ENCODE measurements at places on chromosomes 6 and 20.
A peak's percentile ranks its signal among the peaks of the same experiment; 100 is the strongest.

DNA sequence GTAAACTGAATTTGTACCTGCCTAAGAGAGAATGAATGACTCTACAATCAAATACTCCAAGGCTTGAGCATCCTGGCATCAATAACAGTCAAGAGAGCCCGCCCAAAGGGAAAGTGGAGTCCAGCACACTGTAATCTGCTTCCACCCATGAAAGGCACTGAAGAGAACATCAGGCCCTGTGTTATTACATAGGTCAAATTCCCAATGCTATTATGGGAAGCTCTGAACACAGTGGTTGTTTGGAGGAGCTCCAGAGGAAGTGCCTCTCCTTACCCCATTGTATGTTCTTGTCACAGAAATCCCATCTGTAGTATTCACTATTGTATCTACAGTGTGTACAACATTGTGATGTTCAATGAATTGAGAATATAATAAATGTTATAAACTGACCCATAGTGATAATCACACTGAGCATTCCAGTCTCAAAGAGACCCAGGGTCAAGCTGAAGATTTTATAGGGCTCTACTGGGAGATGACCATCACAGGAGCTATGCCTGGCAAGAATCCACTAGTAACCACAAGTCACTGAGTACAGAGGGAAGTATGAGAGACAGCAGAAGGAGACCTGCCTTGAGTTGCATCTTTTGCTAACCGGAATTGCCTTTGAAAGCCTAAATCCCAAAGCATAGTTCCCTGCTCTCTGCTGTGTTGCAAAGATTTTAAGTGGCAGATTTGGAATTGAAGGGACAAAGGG, 446.7 kb downstream of the GJA1 start:
- no peak for DNase-seq

DNA sequence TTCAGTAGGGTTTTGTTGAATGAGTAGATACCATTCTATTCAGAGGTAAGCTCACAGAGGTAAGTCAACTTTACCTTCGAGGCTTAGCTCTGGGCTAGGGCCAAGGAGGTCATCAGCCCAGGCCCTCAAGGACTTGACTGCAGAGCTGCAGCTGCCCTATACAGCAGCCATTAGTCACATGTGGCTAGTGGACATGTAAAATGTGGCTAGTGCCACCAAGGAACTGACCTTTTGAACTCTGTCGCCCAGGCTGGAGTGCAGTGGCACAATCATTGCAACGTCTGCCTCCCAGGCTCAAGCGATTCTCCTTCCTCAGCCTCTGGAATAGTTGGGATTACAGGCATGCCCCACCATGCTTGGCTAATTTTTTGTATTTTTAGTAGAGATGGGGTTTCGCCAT, 47.9 kb upstream of the EPB41L1 start:
- DNase-seq, result no peak

GRCh38 chr20:37225146-37225545, 36.5 kb downstream of the GHRH start:
- no peak for DNase-seq

DNA sequence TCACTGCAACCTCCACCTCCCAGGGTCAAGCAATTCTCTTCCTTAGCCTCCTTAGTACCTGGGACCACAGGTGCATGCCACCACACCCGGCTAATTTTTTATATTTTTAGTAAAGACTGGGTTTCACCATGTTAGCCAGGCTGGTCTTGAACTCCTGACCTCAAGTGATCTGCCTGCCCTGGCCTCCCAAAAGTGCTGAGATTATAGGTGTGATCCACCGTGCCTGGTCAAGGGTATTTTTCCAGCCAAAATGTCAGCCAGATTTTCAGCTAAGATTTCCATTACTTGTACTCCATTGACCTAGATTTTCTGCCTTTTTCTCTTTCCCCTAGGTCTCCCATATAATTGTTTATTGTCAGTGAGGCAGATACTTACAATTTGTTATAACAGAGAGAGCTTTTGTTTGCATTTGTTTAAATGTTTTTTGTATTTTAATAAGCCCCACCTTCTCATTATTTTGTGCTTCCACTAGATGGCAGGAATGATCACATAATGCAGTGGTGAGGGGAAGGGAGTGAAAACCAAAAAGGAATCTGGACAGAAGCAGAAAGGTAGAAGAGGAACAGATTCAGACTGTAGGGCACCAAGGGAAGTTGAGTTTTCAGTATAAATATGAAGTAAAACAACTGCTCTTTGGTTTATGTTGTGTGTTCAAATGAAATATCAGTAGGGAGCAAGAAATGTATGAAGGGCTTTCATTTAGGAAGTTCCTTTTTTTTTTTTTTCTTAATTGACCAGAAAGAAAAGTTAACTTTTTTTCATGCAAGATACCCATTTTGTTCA, 29.7 kb downstream of the RPF2 start:
- DNase-seq, result no peak

DNA sequence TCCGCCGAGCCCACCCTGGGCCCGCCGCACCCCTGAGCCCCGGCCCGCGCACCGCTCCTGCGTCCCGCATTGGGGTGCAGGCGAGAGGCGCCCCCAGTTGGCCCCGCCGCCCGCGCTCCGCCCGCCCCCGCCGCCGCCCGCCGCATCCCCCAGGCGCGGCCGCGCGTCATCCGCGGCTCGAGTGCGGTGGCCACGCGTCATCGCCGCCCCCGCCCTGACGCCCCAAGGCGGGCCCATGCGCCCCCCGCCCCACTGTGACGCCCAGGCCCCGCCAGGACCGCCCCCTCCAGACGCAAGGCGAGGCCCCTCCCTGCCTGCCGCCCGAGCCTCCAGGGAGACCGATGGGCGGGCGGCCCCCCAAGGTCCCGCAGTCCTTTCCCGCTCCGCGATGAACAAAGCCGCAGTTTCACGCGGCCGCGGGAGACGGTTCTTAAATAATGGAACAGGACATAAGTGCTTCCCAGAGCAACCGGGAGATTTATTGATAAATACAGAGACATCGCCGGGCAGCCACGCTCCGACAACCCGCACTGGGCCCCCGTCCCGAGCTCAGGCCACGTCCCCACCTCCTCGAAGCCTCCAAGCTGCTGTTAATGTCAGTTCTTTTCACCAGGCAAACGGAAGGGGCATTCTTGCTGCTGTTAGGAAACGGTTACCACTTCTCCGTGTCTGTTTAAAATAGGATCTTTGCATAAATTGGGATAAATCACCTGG, at the start of gene ANKRD60:
TSS of gene ANKRD60 (minus strand) at position 170 of the 714 bp plus-strand sequence. CDS start at position 170, 0 bp downstream.
- DNase-seq, result peak; percentile 63

DNA sequence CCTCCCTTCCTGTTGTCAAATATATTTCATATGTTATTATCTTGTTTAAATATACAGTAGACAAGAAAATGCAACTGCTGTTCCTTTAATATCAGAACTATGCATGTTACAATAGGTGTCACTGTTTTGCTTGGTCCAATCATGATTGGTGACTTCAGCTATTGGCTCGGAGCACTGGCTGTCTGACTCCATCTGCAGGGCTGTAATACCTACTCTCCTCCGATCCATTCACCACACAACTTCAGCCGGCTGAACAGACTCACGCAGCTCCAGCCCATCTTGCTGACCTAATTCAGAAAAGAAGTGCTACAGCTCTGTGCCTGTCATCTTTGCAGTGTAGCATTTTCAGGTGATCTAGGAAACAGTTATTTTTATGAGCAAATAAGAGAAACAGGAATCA, at the start of gene BTBD3:
TSS of gene BTBD3 (plus strand) at position 231 of the 400 bp plus-strand sequence. CDS start 383 bp downstream, outside the sequence.
- no peak for DNase-seq

DNA sequence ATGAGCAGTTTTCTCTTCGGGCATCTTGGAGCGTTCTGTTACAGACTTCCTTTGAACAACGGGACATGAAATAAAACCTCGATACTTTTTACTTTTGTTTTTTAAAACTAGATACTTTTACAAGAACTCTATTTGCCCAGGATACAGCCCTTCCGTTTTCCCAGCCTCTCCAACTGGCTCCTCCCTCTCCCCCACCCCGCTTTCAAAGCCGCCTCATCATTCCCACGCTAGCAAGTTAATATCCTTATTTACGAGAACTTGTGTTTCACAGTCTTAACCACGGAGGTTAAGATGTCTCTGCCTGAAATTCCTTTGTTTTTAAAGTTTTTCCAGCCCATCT, 241 bp upstream of the CFAP206 start:
- no peak for DNase-seq

GRCh38 chr20:24866008-24866407, 83.1 kb upstream of the CST7 start:
- DNase-seq, result no peak

- peak; percentile 68 for DNase-seq
These were observed 69.6 kb downstream of the HFE start for GRCh38 chr6:26156850-26157250.

DNA sequence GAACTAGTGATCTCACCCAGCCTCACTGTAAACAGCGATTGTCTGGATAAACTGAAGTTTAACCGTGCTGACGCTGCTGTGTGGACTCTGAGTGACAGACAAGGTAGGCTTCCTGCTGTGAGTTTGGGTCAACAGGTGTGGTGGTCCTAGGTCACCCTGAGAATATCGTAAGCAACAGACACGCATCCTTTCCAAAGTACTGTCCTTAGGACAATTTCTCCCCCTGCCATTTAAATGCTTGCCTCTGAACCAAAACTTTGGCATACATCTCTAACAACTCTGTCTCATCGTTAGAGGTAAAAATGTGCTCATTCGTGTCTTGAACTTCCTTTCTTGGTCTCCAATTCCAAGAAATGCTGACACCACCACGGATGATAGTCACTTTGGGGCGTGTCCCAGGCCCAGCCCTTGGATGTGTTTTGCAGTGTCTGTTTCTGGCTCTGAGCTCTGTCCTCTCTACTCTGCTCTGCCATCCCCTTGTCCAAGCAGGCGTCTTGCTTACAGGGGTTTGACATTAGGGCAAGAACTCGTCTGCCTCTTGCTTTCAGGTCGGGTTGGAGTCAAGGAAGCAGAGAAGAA, 95.5 kb downstream of the EYA2 start:
- DNase-seq, result no peak

GRCh38 chr6:1216488-1216974, 95.4 kb upstream of the FOXQ1 start:
- DNase-seq, result no peak

GRCh38 chr6:1518855-1519254, 90.9 kb upstream of the FOXC1 start:
- DNase-seq, result no peak

- no peak for DNase-seq
These were observed 698.2 kb downstream of the DOK5 start for GRCh38 chr20:55173601-55174000.

GRCh38 chr20:4187147-4187546, 171.8 kb upstream of the RNF24 start:
- no peak for DNase-seq

- DNase-seq, result no peak
These were observed 896.7 kb upstream of the MAP3K7 start for GRCh38 chr6:91483415-91484105.

- DNase-seq, result no peak
These were observed 56.3 kb upstream of the TULP1 start for GRCh38 chr6:35569011-35569461.

GRCh38 chr20:24956001-24956841, 7.2 kb downstream of the CST7 start:
- DNase-seq, result no peak

- no peak for DNase-seq
These were observed 36.6 kb upstream of the HDDC2 start for GRCh38 chr6:125338381-125338780.
